ENCODE measurements at places on chromosomes 12 and 14. TPM values are rescaled to one million over a fixed set of nuclear protein-coding genes. Genes with fewer than 3 reads are reported as not detected.

- no peak for DNase-seq
These were observed 39.2 kb upstream of the PLXNC1 start for GRCh38 chr12:94109160-94109559.

DNA sequence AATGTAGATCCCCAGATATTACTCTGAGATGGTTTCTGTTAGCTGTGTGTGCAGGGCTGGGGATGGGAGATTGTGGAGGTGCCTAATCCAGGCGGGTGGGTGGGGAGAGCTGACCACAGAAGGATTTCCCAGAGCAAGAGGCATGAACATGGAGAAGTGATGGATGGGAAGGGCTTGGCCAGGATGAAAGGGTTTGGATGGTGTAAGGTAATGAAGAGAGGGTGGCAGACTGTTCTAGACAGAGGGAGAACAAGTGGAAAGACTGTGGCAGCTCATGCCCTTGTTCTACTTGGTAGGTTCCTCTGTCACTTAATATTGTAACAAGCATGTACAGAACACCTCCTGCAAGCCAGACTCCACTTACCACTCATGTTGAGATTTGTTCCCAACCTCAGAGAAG, 187.8 kb downstream of the NPAS3 start:
- DNase-seq = no peak

GRCh38 chr12:12673296-12673695, 22.7 kb downstream of the GPR19 start:
- no peak for DNase-seq

DNA sequence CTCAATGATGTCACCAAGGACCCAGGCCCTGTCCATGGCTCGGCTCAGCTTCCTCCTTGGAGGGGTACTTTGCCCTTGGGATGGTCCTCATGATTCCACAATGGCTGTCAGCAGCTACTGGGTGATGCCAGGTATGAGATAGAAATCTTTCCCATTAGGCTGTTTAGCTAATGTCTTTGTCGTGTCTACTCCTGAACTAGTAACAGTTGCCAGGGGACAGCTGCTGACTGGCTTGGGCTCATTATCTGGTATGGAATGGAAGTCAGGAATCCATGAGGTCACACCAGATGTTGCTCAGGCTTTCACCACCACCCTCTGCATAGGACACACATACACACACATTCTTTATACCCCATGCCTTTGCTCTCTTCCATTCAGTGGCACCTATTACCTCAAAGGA, 9.2 kb downstream of the PRPH start:
- no peak for DNase-seq

DNA sequence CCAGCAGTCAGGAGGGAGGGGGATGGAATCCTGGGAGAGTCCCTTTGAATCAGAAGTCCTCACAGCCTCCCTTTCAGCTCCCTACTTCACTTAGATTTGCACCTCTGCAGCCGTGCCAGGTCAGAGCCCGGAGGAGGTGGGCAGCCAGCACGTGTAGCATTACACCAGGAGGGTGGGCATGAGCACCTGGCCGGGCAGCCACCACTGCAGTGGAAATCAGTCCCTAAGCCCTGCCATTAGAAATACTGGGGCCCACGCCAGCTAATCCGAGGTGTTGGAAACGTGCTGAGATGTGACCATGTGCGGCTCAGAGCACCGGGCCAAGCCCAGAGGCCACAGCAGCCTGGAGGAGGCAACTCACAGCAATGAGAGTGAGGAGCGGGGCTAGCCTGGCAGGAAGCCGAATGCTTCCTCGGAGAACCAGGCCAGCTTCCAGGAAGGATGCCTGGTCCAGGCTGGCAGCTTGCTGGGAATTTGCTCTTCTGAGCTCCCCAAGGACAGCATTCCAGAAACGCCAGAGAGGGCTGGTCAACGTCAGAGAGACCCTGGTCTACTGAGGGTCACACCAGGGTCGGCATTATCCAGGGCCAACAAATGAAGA, 9.4 kb upstream of the CACNA2D4 start:
- DNase-seq = no peak

- DNase-seq = no peak
These were observed 50.9 kb downstream of the BTBD7 start for GRCh38 chr14:93281937-93282336.

GRCh38 chr12:109510196-109510595, 32.8 kb downstream of the UBE3B start:
- no peak for DNase-seq

DNA sequence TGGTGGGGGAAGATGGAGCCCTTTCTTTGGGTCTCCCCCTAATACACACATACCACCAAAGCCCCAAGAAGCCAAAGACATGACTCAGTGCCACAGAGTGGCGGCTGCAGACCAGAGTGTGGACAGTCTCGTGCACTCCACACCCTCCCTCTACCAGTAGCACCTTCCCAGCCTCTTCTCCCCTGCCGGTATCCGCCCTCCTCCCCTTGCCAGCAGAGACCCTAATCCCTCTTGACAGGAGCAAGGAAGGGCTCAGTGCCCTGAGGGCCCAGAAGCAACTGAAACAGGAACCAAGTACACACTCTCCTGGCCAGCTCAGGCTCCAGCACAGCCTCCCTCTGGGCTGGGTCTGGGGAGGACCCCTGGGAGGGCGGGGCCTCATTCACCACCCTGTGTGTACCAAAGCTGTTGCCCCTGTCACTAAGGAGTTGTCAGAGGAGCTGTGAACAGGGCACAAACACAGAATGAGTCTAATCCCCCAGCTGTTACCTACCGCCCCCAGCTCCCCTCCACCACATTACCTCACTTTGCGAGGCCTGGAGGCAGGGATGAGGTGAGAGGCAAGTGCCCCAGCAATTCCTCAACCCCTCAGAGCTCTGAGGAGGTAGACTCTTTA, 8.2 kb downstream of the SPRYD3 start:
- DNase-seq = no peak

NPFF gene
- polyA plus RNA-seq = 0.34 TPM

RFLNA gene
- polyA plus RNA-seq = not detected

CAPS2 gene
- polyA plus RNA-seq = 1.8 TPM
